ENCODE measurements at places on chromosomes 11 and 22. TPM values are rescaled to one million over a fixed set of nuclear protein-coding genes. Genes with fewer than 3 reads are reported as not detected.
A peak's percentile ranks its signal among the peaks of the same experiment; 100 is the strongest.

GRCh38 chr11:117669062-117669461, 128.0 kb downstream of the DSCAML1 start:
- DNase-seq: no peak

GRCh38 chr22:24386937-24387471, 40.4 kb upstream of the ADORA2A start:
- DNase-seq: no peak

DNA sequence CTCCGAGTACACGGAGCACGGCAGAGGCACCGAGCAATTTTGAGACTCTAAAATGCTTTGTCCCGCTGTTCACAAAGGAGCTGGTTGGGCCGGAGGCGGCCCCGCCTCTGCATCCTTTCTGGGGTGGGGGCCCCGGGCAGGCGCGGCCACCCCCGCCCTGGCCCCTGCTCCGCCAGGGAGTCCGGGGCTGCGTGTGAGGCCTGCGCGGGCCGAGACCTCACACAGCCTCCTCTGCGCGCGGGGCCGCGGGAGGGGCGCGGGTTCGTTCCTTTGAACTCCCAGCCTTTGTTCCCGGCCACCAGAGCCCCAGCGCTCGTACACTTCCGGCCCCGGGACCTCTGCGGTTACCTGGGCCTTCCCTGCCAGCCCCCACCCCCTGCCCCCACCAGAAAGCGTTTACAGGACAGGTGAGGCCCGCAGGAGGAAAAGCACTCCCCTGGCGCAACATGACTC, 1.6 kb downstream of the FGF19 start:
- no peak for DNase-seq

DNA sequence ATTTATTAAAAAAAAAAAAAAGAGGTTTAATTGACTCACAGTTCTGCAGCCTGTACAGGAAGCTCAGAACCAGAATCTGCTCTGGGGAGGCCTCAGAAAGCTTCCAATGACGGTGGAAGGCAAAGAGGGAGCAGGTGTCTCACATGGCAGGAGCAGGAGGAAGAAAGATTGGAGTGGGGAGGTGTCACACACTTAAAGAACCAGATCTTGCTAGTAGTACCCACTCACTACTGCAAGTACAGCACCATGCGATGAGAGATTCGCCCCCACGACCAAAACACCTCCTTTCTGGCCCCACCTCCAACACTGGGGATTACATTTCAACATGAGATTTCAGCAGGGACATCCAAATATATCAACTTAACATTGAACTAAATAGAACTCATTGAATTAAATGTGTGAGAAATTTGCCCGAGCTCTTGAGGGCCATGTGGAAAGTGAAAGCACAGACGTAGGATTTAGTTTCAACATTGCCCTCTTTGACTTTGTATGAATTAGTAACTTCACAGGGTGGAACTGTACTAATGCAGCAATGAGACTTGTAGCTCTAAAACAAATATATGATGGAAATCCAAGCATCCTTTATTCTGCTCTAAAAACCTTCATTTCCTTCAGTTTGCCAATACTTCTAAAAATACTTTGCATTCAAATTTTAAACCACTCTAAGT, 628.2 kb downstream of the FAM181B start:
- no peak for DNase-seq

DNA sequence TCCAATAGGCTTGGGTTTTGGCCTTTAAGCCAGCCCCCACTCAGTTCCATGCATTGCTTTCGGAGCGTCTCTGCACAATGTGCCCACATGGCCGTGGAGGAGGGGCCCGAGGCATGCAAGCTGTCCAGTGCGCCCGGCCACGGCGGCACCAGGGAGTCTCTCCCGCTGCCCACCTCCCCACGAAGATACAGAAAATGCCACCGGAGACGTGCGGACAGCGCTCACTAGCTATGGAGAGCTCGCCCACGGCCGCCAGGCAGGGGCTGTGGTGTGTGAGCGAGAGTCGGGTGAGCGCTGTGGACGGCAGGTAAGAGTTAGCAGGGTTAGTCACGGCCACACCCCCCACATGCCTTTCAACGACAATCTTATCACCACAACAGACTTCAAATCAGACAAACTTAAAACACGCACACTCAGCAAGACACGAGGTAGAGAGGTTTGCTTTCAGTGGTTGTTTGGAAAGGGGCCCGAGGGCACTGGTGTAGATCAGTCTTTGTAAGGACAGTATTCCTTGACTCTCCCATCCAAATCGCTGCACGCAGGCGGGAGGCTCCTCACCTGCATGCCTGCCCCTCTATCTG, 18.7 kb upstream of the BID start:
- no peak for DNase-seq

DNA sequence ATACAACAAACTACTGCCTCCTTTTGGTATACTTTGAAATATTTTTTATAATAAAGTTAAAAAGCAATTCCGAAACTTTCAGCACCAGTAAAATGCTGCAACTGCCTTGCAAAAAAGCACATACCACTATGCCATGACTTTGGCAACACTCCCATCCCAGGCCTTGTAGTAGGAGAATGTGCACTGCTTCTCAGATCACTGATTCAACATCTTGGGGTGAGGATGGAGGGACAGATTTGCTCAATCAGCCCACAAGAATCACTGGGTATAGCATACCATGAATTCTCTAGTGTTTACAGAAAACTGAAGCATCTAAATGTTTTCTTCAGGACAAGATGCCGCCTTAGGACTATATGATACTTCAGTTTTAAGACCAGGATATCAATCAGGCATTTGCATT, 14.9 kb downstream of the EIF4ENIF1 start:
- peak; percentile 73 for DNase-seq

DNA sequence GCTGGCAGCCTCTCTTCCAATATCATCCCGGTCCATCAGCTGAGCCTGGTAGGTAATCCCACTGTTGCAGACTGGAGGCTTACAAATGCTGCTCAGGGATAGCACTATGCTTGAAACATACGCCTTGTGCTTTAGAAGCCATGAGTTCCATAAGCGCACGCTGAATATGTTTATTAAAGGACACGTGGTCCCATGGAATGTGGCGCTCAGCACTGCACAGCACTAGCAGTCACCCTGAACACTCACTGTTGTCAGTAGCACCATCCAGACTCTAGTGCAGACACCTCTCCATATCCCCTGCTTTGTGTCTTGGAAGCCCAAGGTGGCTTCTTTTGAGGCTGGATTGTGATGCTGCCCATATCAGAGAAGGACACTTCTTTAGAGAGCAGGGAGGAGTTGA, 120.9 kb downstream of the MAML2 start:
- no peak for DNase-seq

- no peak for DNase-seq
Observed at GRCh38 chr11:80379620-80380278, 938.9 kb upstream of the TENM4 start.

DNA sequence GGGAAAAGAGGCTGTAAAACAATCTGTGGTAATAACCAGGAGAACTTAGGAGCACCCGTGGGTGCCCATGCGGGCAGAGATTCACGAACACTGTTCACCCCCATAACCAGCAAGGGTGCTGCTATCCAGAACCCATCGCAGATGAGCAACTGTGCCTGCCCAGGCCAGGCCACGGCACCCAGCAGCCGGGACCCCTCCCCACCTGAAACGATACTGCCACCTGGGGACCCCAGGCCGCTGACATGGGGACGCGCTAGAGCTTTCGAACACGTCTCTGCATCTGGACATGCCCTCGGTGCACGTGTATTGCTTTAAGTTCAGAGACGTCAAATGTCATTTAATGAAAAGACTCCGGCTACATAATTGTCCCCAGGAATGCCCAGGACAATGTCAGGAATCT, 14.3 kb upstream of the MUC2 start:
- no peak for DNase-seq

GRCh38 chr11:7442588-7443215, 42.6 kb upstream of the OLFML1 start:
- DNase-seq: peak; percentile 9

- DNase-seq: peak; percentile 43
Observed at GRCh38 chr11:6544921-6545850, 48.1 kb downstream of the DNHD1 start.

OR51B2 gene
- not detected for total RNA-seq

PDE2A gene
- 0.50 TPM for total RNA-seq

GLB1L2 gene
- under 0.01 TPM for total RNA-seq

GRK3 gene
- 1.3 TPM for total RNA-seq

CRYBA4 gene
- not detected for total RNA-seq

LMNTD2 gene
- total RNA-seq: 0.26 TPM

SNX32 gene
- total RNA-seq: 2.3 TPM

EXPH5 gene
- 11.2 TPM for total RNA-seq
